NCI-H2081 treated with DMSO at 0.1 percent for 48 hours (cell line): ENCODE measurements at places on chromosomes 7 and 10.

GRCh38 chr7:359226-359765 lies 69.3 kb downstream of the FOXL3 start:
- no peak for DNase-seq

DNA sequence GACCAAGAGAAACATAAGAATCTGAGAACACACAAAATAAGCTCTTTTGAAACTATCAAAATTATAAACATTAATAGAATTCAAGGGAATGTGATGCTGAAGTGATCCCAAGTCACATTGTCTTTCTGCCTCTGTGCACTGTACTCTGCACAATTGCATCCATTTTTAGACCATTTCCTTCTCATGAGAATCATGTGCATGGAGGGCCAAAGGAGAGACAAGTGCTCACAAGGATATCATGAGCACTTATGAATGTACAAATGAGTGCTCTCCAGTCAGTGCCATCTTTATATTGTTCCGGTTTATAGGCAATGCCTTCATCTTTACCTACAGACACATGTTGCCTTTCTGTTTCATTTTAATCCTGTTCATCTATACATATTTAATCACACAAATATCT lies 36.9 kb downstream of the MET start:
- no peak for DNase-seq

DNA sequence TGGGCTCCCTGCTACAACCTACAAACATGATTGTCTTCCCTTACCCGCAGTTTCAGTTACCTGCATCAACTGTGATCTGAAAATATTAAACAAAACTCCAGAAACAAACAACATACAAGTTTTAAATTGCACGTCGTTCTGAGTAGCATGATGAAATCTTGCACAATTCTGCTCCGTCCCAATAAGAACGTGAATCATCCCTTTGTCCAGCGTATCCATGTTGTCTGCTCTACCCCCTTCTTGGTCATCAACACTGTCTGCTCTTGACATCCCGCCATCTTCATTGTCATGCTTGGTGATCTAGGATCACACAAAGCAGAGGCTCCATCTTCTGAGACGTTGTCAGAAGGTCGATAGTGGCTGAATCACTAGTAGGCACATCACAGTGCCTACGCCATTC lies 53.9 kb downstream of the ACADSB start:
- DNase-seq = no peak

DNA sequence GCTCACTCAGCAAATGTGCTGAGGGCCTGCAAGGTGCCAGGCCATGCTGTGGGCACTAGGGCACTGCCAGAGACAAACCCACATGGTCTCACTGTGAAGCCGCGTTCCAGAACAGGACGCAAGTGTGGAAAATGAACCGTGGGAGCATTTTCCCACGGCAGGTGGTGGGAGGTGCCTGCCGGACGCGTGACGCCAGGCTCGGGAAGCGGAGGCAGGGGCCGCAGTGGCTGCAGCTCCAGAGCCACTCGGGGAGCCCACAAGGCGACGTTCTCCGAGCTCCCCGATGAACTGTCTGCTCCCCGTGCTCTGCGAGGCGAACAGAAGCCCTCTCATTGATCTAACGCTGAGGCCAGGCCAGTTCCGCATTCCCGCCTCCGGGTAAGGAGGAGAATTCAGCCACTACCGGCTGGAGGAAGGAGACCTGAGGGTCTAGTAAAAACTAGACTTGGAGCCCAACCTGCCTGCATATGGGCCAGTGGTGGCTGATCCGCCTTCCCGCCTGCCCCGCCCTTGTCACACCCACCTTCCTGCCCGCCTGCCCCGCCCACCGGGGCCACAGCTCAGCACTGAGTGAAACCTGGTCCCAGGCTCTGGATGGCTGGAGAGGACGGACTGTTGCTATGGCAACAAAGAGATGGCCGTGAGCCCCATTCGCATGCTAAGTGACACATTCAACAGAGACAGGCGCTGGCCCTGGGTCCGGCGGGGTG lies 13.1 kb downstream of the ADGRA1 start:
- no peak for DNase-seq

DNA sequence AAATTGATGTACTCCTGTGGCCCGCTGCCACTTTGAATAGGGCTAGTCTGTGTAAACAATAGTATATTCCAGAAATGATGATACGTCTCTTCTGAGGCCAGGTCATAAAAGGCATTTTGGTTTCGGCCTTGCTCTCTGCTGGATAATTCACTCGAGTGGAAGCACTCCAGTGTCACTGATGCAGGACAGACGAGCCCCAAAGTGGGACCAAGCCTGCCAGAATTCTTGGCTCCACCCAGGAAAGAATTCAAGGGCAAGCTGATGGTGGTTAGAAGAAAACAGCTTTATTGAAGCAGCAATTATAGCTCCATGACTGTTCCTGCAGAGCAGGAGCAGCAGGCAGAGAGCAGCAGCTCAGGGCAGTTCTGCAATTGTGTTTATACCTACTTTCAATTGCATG lies 717.6 kb downstream of the GRM8 start:
- DNase-seq = no peak

DNA sequence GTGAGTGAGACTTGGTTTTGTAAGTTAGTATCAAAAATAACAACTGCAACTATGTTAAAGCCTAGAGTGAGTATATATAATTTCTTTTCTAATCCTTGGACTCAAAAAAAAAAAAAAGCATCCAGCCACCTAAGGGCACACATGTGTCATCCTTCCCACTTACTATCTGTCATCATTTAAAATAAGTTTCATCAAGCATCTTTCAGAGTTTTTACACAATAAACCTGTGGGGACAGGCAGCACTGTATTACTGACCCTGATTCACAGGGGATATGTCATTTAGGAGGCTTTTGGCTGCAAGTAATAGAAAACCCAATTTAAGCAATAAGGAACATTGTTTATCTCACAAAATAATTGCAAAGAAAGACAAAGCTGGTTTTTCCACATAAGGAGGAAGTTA lies 32.3 kb upstream of the OSBPL3 start:
- DNase-seq = no peak

GRCh38 chr7:145143685-145144084 lies 307.8 kb upstream of the TPK1 start:
- DNase-seq = no peak

GRCh38 chr7:94888995-94889523 lies 18.3 kb upstream of the PPP1R9A start:
- DNase-seq = no peak

DNA sequence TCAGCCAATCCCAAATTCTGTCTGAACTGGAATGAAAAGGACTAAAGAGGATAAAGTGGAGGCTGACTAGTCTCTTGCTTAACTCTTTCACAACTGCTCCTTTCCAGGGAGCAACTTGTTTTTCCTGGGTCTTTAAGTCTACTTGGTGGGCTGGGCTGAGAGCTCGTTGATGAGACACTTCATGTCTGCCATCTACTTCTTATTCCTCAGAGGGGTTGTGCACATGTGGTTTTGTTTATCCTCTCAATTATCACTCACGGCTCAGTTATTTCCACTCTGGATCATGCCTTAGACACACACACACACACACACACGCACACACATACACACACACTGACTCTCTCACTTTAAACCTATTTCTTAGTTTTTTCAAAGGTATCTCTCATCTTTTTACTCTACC lies 298.6 kb upstream of the MTPN start:
- no peak for DNase-seq

GRCh38 chr10:33248638-33249037 lies 85.8 kb downstream of the NRP1 start:
- no peak for DNase-seq

DNA sequence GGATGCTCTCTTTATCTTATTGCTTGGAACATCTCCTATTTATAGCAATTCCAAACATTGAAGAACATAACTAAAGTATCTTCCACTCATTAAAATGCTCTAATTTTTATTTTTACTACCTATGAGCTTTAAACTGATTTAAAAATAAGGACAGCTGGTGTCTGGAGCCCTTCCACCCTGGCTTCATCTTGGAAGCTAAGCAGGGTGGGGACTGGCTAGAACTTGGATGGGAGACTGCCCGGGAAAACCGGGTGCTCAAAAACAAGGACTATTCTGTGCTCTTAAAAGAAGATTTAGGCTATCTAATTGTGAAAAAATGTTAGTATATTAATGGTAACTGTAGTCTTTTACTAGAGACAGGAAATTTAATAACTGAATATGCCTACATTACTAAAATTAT lies 69.2 kb downstream of the ARMC3 start:
- no peak for DNase-seq

GRCh38 chr10:124129471-124129870 lies 36.1 kb upstream of the CHST15 start:
- no peak for DNase-seq

- no peak for DNase-seq
These were observed 15.0 kb downstream of the CDHR3 start for GRCh38 chr7:105978035-105978434.

GRCh38 chr10:8389630-8390029 lies 335.1 kb downstream of the GATA3 start:
- DNase-seq = no peak

DNA sequence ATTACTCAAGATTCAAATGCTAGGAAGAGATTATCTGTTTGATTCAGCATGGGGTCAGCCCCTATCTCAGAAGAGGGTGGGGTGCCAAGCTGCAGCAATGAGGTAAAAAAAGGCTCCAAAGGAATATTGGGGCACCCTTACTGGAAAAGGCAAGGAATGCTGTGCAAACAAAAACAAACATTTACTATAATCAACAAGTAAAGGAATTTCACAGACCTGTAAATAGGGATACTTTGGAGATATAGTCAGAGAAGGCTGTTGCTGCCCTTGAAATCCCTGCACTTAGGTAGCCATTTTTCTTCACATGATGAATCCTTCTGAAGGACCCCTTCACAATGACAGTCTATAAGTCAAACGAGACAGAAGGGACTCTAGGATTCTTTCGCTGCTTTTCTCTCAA lies 10.6 kb upstream of the ADD3 start:
- DNase-seq = no peak
